Activated naive CD8-positive, alpha-beta T cell treated with anti-CD3 and anti-CD28 coated beads, Interleukin-2, amount 50 U/mL, for 16 hours (primary cell): ENCODE measurements at places on chromosomes 11 and 22.
A peak's percentile ranks its signal among the peaks of the same experiment; 100 is the strongest.

- DNase-seq, result no peak
Observed at GRCh38 chr11:24064309-24064903, 432.4 kb upstream of the LUZP2 start.

- no peak for DNase-seq
Observed at GRCh38 chr11:4962816-4963215, 7.3 kb upstream of the OR51A2 start.

DNA sequence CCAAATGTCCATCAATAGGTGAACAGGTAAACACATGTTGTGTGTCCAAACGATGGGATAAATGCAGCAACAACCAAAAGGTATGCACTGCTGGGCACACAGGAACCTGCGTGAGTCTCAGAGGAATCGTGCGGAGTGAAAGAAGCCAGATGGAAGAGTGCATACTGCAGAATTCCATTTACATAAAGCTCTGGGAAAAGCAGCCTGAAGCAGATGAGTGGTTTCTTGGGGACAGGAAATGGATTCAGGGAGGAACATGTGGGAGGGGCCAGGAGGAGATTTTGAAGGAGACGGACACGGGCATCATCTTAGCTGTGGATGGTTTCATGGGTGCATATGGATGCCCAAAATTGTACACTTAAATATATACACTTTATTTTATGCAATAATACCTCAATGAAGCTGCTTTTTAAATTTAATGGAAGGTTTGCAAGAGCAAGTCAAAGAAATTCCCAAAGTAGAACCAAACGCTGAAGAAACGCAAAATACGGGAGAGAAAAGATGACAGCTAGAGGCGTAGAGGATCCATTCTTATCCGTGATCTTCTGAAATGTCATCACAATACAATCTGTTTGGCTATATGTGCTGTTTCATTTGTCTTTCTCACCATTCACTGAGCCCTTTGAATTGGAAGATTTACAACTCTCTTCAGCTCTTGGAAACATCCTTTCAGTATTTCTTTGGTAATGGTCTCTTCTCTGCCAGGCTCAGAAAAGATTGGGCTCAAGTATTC is 24.5 kb downstream of the ST14 start:
- no peak for DNase-seq

DNA sequence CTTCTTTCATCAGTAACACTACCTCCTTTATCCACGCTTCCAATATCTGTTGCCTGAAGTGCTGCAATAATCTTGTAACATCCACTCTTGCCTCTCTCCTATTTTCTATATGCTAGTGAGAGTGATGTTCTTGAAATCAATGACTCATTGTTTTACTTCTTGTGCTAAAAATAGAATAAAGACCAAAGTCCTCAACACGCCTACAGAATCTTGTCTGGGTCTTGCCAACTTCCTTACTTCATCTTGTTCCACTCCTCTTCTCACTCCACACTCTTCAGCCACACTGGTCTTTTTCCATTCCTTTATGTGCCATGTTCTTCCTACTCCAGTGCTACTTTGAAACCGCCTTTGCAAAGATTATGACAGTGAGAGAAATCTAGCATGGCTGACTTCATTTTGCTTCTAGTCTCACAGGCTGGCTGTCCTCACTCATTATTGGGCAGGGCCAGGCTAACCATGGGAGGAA is 136.4 kb downstream of the CCDC81 start:
- no peak for DNase-seq

GRCh38 chr11:118318124-118318523 is 13.6 kb downstream of the CD3E start:
- DNase-seq, result no peak

GRCh38 chr22:46250035-46250782 is at the start of gene CDPF1:
Gene CDPF1, minus strand, starts transcription at chr22:46250293. Its CDS starts 2,009 bp downstream, at chr22:46248284.
- peak; percentile 87 for DNase-seq

DNA sequence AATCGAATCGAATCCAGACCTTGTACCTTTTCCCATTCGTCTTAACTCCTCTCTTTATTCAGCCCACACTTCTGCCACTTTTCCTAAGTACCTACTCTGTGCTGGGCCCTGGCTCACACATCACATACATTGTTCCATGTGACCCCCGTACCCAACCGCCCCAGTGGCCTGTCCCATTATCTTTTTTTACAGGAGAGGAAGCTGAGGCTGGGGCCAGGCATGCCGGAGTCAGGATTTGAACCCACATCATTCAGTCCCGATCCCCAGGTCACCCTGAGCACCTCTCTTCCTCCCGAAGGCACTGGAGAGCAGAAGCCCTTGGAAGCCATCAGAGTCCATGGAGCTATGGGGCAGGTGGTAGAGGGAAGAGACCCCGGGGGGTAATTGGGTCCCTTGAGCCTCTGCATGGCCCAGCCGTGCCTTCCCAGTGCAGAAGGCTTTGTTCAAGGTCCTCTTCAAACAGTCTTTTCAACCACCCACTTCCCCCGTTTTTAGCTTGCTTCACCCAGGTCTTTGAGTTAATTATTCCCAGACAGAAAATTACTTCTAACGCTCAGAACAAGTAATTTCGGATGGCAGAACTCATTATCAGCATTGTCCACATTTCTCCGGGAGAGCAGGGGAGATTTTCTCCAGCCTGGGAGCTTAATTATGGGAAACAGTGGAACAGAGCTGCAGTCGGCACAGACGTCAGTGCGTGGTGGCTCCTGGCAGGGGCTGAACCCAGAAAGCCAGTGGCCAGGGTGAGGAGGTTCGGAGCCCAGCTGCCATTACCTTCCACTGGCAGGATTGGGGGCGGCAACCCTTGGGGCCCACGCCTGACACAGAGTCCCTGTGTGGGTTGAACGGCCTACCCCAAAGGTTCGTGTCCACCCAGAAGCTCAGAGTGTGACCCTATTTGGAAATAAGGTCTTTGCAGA is 82.4 kb upstream of the RTL6 start:
- DNase-seq, result no peak

GRCh38 chr11:35112056-35112845 is 26.7 kb upstream of the CD44 start:
- DNase-seq, result no peak

DNA sequence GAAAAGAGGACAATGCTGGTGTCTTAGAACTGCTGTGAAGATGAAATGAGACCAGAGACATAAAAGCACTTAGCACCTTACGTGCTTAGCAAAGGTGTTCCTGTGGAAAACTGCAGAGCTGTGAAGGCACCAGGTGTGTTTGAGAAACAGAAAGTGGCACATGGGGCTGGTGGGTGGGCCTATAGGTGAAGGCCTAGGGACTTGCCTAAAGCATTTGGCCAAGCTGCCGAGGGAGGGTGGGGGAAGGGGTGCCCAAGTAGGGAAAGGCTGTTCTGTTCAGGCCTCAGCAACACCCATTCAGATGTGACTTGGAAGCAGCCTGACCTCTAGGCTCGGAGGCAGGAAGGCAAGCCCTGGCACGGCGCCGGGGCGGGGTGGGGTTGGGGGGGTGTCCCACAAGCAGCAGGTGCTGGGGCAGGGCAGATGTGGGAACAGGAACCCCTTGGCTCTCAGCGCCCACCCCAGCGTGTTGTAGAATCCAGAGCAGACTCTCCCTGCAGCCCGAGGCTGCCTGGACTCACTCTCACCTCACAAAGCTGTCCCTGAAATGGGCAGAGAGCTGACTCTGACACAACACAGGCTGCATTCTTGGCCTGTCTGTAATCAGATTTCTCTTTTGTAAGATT is 366.7 kb upstream of the NARS2 start:
- DNase-seq, result no peak

DNA sequence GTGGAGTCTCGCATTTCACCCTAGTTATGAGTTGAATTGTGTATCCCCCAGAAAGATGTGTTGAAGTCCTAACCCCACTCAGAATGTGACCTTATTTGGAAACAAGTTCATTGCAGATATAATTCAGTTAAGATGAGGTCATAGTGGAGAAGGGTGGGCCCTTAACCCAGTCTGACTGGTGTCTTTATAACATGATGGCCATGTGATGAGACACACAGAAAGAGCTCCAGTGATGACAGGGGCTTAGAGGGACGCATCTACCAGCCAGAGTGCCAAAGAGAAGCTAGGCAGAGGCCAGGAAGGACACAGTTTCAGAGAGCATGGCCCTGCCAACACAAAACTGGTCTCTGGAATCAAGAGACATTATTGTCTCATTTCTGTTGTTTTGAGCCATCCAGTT is 50.3 kb downstream of the LARGE1 start:
- DNase-seq, result no peak

GRCh38 chr22:38172832-38173640 is 8.6 kb downstream of the PLA2G6 start:
- DNase-seq, result no peak

- DNase-seq, result no peak
Observed at GRCh38 chr11:70662691-70663098, 264.4 kb downstream of the CTTN start.

DNA sequence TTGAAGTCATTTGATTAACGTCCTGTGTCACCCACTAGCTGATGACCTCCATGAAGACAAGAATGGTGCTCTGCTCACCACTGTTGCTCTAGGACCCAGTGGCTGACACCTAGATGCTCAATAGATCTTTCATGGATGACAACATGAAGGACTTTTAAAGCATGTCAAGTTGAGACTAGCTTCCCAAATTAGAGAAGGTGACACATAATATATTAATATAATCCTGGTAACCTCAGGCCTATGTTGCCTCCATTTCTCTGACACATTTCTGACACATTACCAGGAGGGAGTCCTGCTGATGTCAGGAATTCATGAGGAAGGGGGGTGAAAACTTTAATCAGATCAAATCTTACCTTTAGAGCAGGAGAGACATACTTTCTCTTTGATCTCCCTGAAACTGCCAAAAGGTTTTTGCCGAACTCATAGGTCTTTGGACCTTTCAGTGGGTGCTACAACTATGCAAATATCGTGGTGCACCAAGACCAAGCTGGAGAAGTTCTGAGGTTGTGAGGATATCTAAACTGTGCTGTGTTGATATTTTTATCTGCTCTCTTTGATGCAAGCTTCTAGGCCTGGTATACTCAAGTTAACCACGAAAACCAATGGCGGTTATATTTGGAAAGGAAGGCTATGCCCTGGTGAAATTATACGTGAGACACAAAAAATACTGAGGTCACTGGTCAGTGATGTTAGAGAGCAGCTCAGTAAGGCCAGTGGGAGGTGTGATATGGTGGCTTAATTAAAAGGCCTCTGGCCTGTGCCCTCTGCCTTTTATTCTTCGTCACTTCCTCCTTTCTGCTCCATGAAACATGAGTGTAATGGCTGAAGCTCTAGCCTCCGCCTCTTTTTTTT is 13.2 kb upstream of the AMPD3 start:
- no peak for DNase-seq

DNA sequence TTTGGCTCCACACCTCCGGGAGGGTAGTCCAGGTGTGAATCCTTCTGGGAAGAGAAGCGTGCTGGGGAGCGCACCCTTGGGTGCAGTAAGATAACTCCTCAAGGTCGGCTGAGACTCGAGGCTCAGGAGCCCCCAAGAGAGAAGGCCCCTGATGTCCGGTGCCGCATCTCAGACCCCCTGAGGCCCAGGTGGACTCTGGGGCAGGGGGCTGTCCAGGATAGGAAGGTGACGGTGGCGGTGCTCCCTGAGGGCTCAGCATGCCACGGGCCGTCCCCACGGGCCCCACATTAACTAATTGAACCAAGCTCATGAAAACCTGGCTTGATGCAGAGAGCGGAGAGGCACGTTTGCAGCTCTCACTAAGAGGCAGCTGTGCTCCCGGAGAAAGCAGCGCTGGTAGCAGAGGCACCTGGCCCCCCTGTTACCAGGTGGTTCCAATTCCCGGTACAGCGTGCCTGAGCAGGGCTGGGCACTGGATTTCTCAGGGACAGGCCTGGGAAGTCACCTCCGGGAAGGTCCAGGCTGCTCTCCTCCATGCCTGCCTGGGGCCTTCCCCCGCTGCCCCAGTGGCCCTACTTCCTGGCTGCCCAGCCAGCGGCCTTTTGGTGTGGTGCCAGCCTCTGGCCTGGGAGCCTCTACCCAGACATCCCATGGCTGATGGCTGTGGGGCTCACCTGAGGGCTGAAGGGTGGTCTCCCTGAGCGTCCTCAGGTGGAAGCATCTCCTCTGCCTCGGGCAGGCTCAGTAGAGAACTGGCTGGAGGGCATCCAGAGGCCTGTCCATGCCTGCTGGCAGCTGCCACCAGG is 1.1 kb downstream of the KCNQ1 start:
- no peak for DNase-seq

DNA sequence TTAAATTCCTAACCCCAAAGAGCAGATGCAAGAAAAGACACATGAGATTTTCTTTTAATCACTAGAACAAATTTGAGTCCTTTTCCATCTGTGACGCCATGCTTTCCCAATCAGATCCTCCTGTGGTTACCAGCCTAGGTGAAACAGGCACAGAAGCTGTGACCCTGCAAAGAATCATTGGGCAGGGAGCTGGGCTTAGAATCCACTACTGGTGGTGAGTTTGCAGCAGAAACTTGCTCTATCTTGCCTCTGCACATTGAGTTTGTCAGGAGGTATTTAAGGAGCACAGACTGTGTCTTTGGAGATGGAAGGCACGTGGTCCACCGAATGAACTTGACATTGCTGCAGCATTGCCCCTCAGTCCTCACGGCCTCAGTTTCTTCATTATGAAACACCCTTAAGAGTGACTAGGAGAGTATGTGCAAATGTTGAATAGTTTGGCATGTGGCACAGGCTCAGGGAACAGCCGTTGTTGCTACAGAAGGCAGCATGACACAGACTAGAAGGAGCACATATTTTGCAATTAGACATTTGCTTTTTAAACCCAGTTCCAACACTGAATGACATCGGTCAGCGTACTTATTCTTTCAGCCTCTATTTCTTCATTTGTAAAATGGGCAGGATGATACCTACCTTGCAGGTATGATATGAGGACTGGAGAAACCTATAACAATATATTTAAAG is 127.6 kb downstream of the DBX1 start:
- no peak for DNase-seq

- no peak for DNase-seq
Observed at GRCh38 chr11:31870609-31871309, 59.6 kb upstream of the PAX6 start.

DNA sequence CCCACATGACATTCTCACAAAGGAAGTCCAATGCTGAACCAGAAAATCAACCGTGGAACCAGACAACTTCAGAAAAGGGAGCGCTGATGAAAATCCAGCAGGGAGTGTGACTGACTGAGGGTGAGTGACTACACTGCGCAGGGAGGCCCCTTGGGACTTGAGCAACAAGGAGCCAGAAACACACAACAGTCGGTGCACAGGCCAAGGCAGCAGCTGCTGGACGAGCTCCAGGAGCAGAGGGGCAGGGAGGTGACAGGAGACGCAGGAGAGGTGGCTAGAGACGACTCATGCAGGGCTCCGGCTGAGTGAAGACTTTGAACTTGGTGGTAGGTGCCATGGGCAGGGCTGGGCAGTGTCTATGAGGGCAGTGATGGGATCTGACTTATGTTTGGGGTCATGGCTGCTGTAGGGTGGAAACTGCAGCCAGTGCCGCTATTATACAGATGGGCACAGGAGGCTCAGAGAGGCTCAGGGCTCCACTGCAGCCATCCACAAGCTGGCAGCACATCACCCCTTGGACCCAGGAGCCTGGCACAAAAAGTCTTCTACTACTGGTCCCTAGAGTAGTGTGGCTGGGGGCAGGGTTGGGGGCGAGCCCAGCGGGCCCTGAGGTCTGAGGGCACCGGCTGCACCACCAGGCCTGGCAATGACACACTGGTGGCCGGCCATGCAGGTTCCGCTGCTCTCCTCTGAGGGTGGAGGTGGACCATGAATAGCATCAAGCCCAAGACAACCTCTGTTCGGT is 10.3 kb upstream of the FADD start:
- no peak for DNase-seq

GRCh38 chr11:130731401-130731800 is 184.9 kb downstream of the SNX19 start:
- no peak for DNase-seq

- DNase-seq, result no peak
Observed at GRCh38 chr22:25282671-25283561, 63.5 kb downstream of the CRYBB2 start.
